ENCODE measurements at places on chromosomes 7 and 10.

DNA sequence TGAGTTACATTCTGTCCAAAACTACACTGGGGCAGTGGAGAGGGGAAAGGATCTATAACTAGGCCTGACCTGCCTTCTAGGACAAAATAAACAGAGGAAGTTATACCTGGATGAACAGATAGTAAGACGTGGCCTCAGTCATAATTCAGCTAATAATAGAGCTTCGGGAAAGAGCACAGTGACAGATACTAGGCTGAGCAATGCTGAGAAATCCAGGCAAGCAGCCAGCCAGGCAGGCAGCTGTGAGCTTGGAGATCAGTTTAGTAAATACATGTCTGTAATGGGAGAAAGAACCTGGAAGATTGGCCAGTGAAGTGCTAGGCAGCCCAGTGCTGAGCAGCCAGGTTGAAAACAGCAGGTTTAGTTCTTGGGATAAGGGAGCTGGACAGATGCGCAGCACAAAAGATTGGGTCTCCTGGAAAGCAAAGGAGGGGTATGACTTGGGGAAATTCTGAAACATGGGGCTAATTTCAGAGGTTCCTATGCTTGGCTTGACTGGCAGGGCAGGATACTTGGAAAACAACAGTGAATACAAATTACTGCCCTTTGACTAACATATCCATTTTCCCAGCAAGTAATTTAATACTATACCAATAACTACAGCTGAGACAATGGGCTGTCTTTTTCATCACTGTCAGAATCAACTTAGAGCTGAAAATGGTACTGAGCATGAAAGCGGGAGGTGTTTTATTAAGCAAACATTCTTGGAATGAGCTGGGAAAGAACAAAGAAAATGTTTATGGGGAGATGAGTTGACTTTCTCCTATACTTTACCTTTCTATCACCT is 140.8 kb downstream of the DGKB start:
- DNase-seq = peak; percentile 65

DNA sequence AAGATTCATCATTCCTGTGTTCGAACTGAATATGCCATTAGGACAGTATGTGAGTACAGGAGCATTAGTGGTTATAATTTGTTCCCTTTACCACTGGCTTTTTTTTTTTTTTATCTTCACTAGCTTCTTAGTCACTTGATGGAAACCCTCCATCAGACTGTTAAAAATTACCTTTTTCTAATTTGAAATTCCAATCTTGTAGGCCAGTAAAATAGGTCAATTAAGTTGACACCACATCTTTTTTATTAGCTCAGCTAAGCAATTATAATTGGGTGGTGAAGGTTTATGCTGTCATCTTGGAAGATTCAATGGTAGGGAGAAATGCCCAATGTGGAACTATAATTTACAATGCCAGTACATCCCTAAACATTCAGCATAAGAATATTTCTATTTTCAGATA is 6.1 kb downstream of the NRCAM start:
- no peak for DNase-seq

DNA sequence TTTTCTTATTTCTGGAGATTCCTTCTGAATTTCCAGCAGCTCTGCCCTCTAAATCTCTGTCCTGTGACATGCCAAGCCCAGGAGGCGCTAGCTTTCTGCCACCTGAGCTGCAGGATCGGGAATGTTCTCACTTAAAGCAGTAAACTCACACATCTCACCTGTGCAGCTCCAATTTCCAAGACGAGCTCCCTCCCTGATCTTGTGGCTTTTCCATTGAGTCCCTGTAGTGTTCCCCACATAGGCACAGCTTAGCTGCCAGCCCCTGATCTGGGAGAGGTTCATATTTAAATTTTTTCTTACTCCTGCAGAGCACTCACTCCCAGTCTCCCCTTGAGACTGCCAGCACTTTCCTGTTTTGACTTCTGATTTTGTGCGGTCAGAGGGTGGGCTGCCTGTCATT is 479.3 kb downstream of the GLRX3 start:
- no peak for DNase-seq

DNA sequence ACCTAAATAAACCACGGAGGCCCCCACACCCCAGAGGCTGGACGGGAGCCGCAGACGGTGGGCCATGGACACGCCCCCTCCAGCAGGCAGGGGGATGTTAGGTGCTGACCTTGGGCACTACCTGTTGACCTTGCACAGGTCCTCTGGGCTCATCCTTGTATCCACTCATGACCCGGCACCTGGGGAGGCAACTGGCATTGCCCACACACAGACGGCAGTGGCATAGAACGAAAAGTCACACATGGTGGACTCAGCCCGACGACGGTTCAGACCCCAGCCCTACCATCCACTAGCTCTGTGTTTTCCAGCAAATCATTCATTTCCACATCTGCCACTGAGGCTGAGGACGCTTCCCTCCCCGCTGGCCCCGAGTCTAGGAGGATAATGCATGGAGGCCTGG is 247.7 kb upstream of the PPP2R2D start:
- no peak for DNase-seq

DNA sequence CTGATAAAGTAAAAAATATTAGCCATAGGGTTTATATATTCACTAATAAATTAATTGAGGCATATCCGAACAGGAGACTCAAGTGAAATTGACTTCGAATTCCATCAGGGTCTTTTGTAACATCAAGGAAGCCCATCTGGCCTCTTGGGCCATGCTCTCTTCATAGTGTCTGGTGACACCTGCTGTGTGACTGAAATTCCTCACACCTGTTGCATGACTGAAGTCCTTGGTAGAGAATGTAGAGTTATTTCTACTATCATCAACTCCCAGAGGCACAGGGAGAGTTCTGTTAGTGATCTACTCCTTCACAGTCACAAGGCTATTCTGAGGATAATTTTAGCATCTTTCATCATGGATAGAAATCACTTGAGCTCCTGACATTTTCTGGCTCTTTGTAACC is 138.3 kb upstream of the LSM8 start:
- no peak for DNase-seq

DNA sequence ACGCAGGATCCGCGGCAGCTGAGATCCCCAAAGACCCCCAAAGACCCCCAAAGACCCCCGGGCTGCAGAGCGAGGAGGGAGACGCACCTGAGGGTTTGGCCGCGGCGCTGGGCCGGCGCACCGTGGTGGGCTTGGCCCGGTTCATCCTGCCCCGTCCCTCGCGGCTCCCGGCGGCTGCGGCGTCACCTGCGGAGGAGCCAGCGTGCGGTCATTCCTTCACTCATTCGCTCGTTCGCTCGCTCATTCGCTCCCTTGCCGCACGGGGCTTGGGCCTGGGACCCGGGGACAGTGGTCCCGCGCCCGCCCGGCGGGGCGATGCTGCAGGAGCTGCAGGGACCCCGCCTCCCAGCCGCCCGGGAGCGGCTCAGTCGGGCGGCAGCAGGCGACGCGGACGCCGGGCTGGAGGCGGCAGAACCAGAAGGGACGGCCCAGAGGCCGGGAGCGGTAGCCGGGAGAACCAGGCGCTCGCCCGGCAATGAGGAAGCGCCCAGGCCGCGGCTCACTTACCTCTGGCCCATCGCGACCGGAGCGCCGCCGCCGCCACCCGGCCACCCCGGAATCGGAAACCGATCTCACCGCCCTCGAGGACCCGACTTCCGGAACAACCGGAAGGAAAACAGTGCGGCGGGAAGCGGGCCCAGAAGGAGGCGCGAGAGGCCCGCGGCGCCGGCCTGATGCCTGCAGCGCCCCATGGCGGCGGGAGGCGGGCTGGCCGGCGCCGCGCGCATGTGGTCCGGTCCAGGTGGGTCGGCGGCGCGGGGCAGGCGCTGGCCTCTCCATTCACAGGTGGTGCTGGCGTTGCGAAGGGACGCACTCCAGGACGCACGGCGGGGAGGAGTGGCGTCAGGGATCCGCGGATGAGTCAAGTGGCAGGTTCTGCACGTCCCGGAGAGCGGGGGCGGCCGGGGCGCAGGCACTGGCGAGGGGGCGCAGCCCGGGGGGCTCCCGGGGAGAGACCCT is at the start of gene INTS1:
TSS of gene INTS1 (minus strand) at position 574 of the 960 bp plus-strand sequence. CDS start at position 145, 429 bp downstream.
- peak; percentile 70 for DNase-seq

DNA sequence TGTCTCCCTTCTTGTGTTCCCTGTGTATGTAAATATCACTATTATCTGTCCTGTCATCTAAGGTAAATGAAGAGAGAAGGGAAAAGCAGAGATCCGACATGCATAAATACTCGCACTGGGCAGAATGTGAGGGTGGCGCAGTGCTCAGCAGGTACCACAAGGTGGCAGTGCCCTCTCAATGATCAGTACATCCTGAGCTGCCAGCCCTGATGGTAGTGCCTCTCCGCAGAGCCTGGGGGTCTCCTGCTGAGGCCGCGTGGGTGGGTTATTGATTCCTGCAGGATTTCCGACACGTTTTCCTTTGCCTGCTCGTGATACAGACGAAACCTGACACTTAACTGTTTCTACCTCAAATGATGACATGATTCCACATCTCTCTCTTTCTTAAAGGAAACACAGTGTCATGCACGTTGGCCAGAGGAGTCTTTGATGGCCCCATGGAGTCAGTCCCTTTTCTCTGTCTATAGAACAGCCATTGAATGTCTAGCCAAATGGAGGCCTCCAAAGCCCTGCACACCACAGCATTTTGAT is 19.8 kb downstream of the RGR start:
- peak; percentile 1 for DNase-seq
